ENCODE measurements at places on chromosomes 7 and 10.

GRCh38 chr10:101889256-101890210 is 45.9 kb upstream of the KCNIP2 start:
- H3K4me1 ChIP-seq = peaks cover 6% of the 10 kb centered on the region
- no peaks in the 10 kb centered on the region for H3K27me3 ChIP-seq
- no peaks in the 10 kb centered on the region for H3K36me3 ChIP-seq
- H3K27ac ChIP-seq = no peak overlapping the region

GRCh38 chr7:121202125-121202524 is 126.7 kb upstream of the WNT16 start:
- no peak for DNase-seq
- no peaks in the 10 kb centered on the region for H3K36me3 ChIP-seq
- no peak overlapping the region for H3K4me3 ChIP-seq
- no peaks in the 10 kb centered on the region for H3K4me1 ChIP-seq
- H3K27me3 ChIP-seq = peaks cover 5% of the 10 kb centered on the region

DNA sequence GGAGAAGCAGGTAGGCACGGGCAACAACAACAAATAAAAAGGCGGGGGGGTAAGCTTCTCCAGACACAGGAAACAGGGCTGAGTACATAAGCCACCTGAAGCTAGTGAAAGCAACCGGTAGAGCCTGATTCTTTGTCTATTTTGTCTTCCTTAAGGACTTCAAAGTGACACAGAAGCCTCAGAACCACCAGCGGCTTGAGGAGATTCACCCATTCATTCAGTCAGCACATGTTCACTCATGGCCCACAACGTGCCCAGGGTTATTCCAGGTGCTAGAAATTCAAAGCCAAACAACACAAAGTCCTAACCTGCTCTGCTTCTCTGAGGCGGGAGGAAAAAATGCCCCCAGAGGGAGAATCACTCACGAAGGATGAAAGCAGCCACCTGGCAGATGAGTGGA is 69.3 kb upstream of the C7orf33 start:
- no peaks in the 10 kb centered on the region for H3K4me1 ChIP-seq
- H3K27ac ChIP-seq = no peak overlapping the region
- no peak overlapping the region for H3K4me3 ChIP-seq
- H3K36me3 ChIP-seq = no peaks in the 10 kb centered on the region
- DNase-seq = no peak

DNA sequence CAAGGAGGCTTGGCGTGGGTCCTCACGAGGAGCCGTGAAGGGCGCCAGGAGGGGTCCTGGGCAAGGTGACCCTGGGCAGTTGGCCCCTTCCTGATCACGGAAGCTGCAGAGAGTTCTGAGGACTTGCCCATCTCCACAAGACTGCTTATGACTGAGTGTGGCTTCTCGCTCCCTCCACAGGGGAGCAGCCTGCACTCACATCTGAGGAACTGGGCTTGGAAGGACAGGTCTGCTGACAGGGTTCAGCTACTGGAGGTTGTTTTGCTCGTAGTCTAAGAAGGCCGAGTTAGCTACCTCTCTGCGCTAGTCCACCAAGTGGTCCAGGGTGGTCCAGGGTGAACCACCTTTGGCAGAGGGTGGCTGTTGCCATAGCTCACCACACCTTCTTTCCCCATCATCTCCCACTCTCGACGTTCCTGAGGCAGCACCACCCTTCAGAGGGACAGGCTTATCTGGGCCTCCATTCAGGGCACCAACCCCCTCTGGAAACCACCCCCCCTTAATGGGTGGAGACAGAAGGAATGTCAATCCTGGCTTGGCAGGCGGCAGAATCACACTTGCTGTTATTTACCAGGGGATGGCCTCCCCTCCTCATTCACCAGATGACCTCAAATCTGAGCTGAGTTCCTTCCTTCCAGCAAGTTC is 38.2 kb downstream of the FAM53B start:
- DNase-seq = no peak
- H3K27me3 ChIP-seq = peaks cover 12% of the 10 kb centered on the region
- peak overlapping the region; percentile 96 for H3K27ac ChIP-seq
- H3K4me1 ChIP-seq = peaks cover 100% of the 10 kb centered on the region

GRCh38 chr7:119514326-119514725 is 758.6 kb upstream of the KCND2 start:
- H3K4me3 ChIP-seq = no peak overlapping the region
- no peak overlapping the region for H3K27ac ChIP-seq
- no peaks in the 10 kb centered on the region for H3K27me3 ChIP-seq
- no peak for DNase-seq

DNA sequence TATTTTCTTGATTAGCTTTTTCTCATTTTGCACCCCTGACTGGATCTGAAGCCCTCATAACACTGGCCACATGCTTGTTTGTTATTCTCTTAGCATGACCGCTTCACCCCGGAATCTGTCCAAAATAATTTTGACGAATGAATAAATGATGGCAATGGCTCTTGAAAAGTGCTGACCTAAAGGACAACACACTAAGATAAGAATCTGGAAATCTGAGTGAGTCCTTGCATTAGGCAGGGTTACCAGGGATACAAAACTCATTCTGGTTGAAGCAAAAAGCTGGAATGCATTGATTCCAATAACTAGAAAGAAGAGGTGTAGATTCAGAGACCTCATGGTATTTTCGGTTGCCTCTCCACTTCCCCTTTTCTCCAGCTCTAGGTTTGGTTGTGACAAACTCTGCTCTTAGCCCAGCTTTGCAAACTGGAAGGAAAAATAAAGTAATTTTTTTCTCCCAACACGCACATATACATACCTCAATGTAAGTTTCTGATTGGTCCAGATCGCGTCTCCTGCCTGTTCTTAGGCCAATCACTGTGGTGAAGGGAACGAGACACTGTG is 157.4 kb downstream of the SKIDA1 start:
- DNase-seq = no peak
- no peak overlapping the region for H3K27ac ChIP-seq
- no peak overlapping the region for H3K4me3 ChIP-seq
- no peaks in the 10 kb centered on the region for H3K36me3 ChIP-seq
- H3K4me1 ChIP-seq = peaks cover 3% of the 10 kb centered on the region
- H3K27me3 ChIP-seq = peaks cover 4% of the 10 kb centered on the region

DNA sequence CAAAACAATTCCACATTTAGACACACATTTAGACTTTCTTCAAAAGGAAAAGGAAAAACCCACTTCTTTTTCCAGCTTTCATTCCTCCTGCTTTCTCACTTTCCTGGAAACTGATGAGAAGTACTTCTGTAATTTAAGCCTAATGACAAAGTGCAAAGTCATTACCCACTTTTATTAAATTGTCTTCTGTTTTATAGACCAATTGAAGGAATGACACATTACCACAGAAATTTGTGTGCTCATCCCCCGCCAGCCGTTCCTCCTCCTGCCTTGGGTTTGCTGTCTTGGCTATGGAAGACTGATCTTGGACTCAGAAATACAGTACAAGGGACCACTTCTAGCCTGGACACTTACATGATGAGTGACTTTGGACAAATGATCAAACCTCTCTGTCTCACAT is 717.8 kb downstream of the SORCS3 start:
- H3K36me3 ChIP-seq = no peaks in the 10 kb centered on the region
- no peak for DNase-seq
- H3K4me3 ChIP-seq = no peak overlapping the region
- no peaks in the 10 kb centered on the region for H3K27me3 ChIP-seq
- H3K27ac ChIP-seq = no peak overlapping the region
